ENCODE measurements at places on chromosomes 11 and 22.

- H3K27ac ChIP-seq: no peak overlapping the region
- DNase-seq: no peak
- H3K27me3 ChIP-seq: no peaks in the 10 kb centered on the region
- peaks cover 13% of the 10 kb centered on the region for H3K4me1 ChIP-seq
- no peaks in the 10 kb centered on the region for H3K36me3 ChIP-seq
These were observed 1.6 kb upstream of the FBXO3 start for GRCh38 chr11:33775832-33776470.

- DNase-seq: no peak
- H3K27ac ChIP-seq: no peak overlapping the region
- no peaks in the 10 kb centered on the region for H3K27me3 ChIP-seq
- H3K4me3 ChIP-seq: no peak overlapping the region
- no peaks in the 10 kb centered on the region for H3K4me1 ChIP-seq
These were observed 5.3 kb downstream of the DMC1 start for GRCh38 chr22:38564669-38565068.

DNA sequence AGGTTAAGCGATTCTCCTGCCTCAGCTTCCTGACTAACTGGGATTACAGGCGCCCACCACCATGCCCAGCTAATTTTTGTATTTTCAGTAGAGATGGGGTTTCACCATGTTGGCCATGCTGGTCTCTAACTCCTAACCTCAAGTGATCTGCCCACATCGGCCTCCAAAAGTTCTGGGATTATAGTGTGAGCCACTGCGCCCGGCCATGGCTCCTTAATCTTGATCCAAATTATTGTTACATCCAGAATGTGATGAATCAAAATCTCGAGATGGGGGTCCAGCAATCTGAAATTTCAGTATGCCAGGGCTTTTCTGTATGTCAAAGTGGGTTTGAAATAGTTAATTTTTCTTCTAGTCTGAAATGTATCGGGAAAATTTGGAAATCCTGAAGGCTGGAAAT is 3.7 kb downstream of the RPL27A start:
- H3K27me3 ChIP-seq: no peaks in the 10 kb centered on the region
- peaks cover 52% of the 10 kb centered on the region for H3K4me1 ChIP-seq
- H3K4me3 ChIP-seq: peak overlapping the region; percentile 68
- peak overlapping the region; percentile 100 for H3K27ac ChIP-seq
- no peak for DNase-seq
- H3K36me3 ChIP-seq: peaks cover 29% of the 10 kb centered on the region

DNA sequence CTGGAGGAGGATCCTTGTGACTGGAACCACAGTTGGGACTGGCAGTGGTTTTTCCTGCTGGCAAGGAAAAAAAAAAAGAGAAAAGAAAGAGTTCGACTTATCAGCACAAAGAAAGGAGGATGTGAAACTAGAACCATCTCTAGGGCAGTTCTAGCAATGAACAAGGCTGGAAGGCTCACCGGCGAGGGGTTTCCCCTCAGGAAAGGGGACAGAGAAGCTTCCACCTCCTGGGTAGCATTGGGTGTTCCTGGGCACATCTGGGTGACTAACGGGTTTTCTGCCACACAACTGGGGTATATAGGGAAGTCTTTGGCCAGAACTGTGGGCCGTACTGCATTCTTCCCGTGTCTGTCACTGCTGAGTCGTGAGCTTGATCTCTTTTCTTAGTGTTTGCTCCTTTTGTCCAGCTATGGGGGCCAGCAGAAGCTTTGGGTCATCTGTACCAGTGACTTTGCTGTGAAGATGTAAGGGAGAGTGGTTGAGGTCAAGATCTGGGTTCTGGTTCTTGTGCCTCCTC is 109.4 kb upstream of the OR4B1 start:
- DNase-seq: no peak
- no peak overlapping the region for H3K27ac ChIP-seq
- no peak overlapping the region for H3K4me3 ChIP-seq
- H3K4me1 ChIP-seq: peaks cover 22% of the 10 kb centered on the region
- H3K36me3 ChIP-seq: no peaks in the 10 kb centered on the region

GRCh38 chr22:48712558-48713271 is 1115.0 kb downstream of the BRD1 start:
- H3K27me3 ChIP-seq: no peaks in the 10 kb centered on the region
- no peak for DNase-seq
- no peak overlapping the region for H3K27ac ChIP-seq
- H3K4me1 ChIP-seq: no peaks in the 10 kb centered on the region
- H3K4me3 ChIP-seq: no peak overlapping the region
- H3K36me3 ChIP-seq: no peaks in the 10 kb centered on the region

DNA sequence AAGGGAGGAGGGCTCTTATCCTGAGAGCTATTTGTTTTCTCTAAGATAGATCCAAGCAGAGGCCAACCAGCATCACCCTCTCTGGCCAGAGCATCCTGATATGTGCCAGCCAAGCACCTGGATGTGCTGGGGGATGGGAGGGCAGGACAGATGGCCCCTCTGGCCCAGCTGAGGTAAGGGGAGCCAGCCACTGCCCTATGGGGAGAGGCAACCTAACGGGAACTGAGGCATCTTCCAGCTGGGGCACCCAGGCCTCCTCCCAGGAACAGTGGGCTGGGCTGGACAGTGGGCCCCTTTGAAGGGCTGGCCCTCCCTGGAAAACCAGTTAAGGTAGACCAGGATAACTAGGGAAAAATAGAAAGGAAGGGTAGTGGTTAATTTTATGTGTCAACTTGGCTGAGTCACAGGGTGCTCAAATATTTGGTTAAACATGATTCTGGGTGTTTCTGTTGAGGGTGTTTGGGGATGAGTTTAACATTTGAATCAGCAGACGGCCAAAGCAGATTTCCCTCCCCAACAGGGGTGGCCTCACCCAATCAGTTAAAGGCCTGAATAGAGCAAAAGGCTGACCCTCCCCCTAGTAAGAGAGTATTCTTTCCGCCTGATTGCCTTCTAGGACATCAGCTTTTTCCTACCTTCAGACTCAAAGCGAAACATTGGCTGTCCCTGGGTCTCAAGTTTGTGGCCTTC is 595.1 kb downstream of the BUD13 start:
- H3K4me1 ChIP-seq: no peaks in the 10 kb centered on the region
- no peak overlapping the region for H3K27ac ChIP-seq
- H3K4me3 ChIP-seq: no peak overlapping the region
- DNase-seq: no peak
- H3K36me3 ChIP-seq: no peaks in the 10 kb centered on the region
- no peaks in the 10 kb centered on the region for H3K27me3 ChIP-seq

- H3K27me3 ChIP-seq: no peaks in the 10 kb centered on the region
- H3K4me1 ChIP-seq: no peaks in the 10 kb centered on the region
- H3K36me3 ChIP-seq: no peaks in the 10 kb centered on the region
- no peak overlapping the region for H3K4me3 ChIP-seq
- no peak for DNase-seq
These were observed 393.6 kb downstream of the KCNA4 start for GRCh38 chr11:29623144-29623722.

DNA sequence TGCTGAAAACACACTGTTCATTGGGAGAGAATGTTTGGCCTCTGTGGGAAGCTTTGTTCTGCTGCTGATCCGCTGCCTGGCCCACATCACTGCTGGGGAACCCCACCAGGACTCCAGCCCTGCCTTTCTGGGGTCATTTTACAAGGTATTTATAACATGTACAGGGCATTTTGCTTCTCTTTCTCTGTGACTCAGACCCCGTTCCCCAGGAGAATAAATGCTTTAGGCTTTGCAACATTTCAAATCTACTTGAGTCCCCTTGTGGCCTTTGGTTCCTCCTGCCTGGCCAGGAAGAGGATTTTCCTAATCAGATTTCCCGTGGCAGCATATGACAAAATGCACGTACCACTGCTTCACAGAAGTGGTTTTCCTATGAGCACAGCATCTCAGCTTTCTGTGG is 43.0 kb downstream of the BTG4 start:
- H3K36me3 ChIP-seq: no peaks in the 10 kb centered on the region
- no peak for DNase-seq
- no peak overlapping the region for H3K4me3 ChIP-seq
- H3K27me3 ChIP-seq: peaks cover 7% of the 10 kb centered on the region

- no peak for DNase-seq
- H3K4me1 ChIP-seq: peaks cover 33% of the 10 kb centered on the region
- H3K27me3 ChIP-seq: no peaks in the 10 kb centered on the region
- peak overlapping the region; percentile 93 for H3K27ac ChIP-seq
- H3K4me3 ChIP-seq: peak overlapping the region; percentile 89
These were observed 251 bp upstream of the UQCC3 start for GRCh38 chr11:62671236-62671607.

GRCh38 chr11:45106440-45106839 is 40.0 kb upstream of the PRDM11 start:
- no peaks in the 10 kb centered on the region for H3K36me3 ChIP-seq
- no peaks in the 10 kb centered on the region for H3K27me3 ChIP-seq
- H3K4me1 ChIP-seq: peaks cover 9% of the 10 kb centered on the region
- DNase-seq: no peak
- H3K4me3 ChIP-seq: no peak overlapping the region
- no peak overlapping the region for H3K27ac ChIP-seq

- H3K27me3 ChIP-seq: no peaks in the 10 kb centered on the region
- no peaks in the 10 kb centered on the region for H3K4me1 ChIP-seq
- no peak overlapping the region for H3K4me3 ChIP-seq
- DNase-seq: peak; percentile 22
- no peaks in the 10 kb centered on the region for H3K36me3 ChIP-seq
- H3K27ac ChIP-seq: no peak overlapping the region
These were observed 942.3 kb downstream of the NTM start for GRCh38 chr11:132312701-132313111.

GRCh38 chr22:38852522-38852921 is 8.7 kb upstream of the NPTXR start:
- H3K4me3 ChIP-seq: no peak overlapping the region
- H3K27me3 ChIP-seq: no peaks in the 10 kb centered on the region
- H3K27ac ChIP-seq: no peak overlapping the region
- no peaks in the 10 kb centered on the region for H3K36me3 ChIP-seq
- H3K4me1 ChIP-seq: peaks cover 4% of the 10 kb centered on the region
- DNase-seq: no peak

GRCh38 chr11:87300640-87301380 is 263.1 kb downstream of the TMEM135 start:
- no peak for DNase-seq
- no peak overlapping the region for H3K27ac ChIP-seq
- H3K27me3 ChIP-seq: no peaks in the 10 kb centered on the region
- no peak overlapping the region for H3K4me3 ChIP-seq
- H3K4me1 ChIP-seq: peaks cover 4% of the 10 kb centered on the region
- no peaks in the 10 kb centered on the region for H3K36me3 ChIP-seq

GRCh38 chr11:76684516-76684915 is 14.0 kb upstream of the LRRC32 start:
- H3K36me3 ChIP-seq: no peaks in the 10 kb centered on the region
- DNase-seq: no peak
- H3K4me3 ChIP-seq: no peak overlapping the region
- H3K27ac ChIP-seq: no peak overlapping the region
- no peaks in the 10 kb centered on the region for H3K4me1 ChIP-seq
- no peaks in the 10 kb centered on the region for H3K27me3 ChIP-seq

DNA sequence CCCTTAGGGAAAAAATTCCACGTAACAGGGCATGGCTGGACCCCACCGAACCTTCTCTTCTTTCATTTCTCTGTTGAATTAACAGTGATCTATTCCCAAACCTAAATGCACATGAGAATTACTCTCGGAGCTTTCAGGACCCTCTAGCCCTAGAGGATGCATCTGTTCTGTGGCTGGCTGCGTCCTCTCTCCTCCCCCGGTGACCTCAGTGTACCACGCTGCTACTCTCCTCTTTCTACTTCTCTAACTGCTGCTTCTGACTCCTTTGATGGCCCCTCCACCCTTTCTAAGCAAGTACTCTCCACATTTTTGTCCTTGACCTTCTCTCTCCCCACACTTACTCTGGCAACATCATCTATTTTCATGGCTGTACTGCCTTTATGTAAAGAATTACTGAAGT is 12.1 kb upstream of the APOA1 start:
- no peaks in the 10 kb centered on the region for H3K36me3 ChIP-seq
- no peak overlapping the region for H3K27ac ChIP-seq
- no peak overlapping the region for H3K4me3 ChIP-seq
- DNase-seq: no peak
- H3K27me3 ChIP-seq: no peaks in the 10 kb centered on the region
- peaks cover 8% of the 10 kb centered on the region for H3K4me1 ChIP-seq

- H3K36me3 ChIP-seq: no peaks in the 10 kb centered on the region
- DNase-seq: no peak
- no peaks in the 10 kb centered on the region for H3K4me1 ChIP-seq
- H3K4me3 ChIP-seq: no peak overlapping the region
These were observed 54.7 kb upstream of the SLC6A5 start for GRCh38 chr11:20544603-20545237.

DNA sequence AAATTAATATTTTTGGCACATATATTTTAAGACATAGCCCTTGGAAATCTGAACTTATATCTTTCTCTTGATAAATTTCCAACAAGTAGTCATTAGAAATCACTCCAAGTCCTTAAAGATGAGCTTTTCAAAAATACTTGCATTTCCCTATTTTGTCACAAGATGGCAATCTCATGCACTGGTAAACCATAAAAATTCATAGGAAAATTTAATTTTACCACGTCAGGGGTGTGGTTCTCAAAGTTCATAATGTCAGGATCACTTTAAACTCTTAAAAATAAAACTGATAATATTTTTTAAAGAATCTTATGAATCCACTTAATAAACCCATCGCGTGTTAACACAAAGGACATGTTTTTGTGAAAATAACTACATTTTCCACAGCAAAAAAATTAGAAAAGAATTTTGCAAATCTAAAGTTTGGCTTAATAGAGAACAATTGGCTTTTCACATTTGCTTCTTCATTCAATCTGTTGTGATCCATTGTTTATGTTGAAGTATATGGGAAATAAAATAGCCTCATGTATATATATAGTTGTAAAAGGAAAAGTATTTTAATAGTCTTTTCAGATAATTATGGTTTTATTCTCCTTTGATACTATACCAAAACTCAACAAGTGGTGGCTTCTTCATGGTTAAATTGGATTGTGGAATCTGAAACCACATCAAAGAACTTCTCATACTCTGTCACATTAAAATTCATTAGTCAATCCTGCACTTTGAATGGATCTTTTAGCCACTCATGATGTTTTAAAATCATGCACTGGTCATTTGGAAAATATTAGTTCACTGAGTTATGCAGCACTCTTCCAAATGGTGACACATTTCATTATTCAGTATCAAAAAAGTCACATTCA is 169.1 kb downstream of the CADM1 start:
- H3K4me1 ChIP-seq: no peaks in the 10 kb centered on the region
- no peak for DNase-seq
- H3K27me3 ChIP-seq: peaks cover 7% of the 10 kb centered on the region

DNA sequence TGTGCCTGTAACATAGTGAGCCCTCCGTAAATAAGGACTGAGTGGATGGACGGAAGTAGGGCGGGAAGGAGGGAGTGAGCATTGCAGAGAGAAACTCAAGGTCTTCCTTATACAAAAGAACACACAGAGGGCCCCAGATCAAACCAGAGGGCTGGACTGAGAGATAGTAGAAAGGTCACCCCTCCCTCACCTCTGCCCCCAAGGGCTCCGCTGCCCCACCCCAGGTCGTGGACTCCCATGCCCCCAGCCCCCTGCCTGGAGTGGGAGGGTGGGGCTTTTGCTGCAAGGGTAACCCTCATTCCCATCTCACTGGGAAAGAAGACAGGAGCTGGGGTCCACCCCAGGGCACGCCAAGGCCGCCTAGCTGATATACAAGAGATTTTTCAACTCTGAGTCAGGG is 157.0 kb downstream of the MN1 start:
- no peaks in the 10 kb centered on the region for H3K27me3 ChIP-seq
- H3K4me3 ChIP-seq: no peak overlapping the region
- H3K4me1 ChIP-seq: no peaks in the 10 kb centered on the region
- no peak for DNase-seq
- no peak overlapping the region for H3K27ac ChIP-seq

- peaks cover 10% of the 10 kb centered on the region for H3K36me3 ChIP-seq
- DNase-seq: no peak
- no peaks in the 10 kb centered on the region for H3K4me1 ChIP-seq
- H3K27ac ChIP-seq: no peak overlapping the region
These were observed 82.1 kb downstream of the USP47 start for GRCh38 chr11:11923828-11924227.

Data from Panc1 (cell line).